ENCODE measurements at places on chromosomes 5 and 9. TPM values are rescaled to one million over a fixed set of nuclear protein-coding genes. Genes with fewer than 3 reads are reported as not detected.

Gene FST
- 3.0 TPM for total RNA-seq

Gene CTXN3
- total RNA-seq: not detected

- DNase-seq: no peak
Measured at GRCh38 chr5:2193142-2193541, 310.4 kb upstream of the IRX4 start.

DNA sequence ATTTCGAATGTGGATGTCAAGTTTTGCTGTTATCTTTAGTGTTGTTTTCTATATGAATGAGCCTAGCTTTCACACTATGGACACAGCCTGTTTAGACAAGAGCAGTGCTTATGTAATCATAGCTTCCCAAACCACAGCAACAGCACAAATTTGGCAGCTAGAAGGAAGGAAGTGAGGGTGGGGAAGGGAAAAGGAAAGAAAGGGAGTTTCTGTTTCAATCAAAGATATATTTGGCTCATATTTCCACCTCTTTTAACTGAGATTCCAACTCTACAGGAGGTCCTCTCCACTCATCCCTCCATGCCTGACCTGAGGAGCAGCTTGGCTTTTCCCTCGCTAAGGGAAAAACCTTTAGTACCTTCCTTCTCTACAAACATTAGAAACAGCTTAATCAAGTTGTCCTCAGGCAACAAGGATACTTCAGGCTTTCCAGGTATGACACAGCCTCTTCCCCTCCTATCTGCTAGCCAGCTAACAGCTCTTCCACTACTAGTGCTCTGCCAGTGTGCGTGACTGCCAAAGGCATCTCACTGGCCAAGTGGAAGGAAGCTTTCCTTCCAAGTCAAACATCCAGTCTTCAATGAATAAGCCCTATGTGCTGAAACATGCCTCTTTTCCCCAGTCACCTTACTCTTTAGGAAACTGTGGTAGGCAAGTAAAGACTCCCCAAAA lies 268.6 kb upstream of the PTGER4 start:
- DNase-seq: no peak

GRCh38 chr9:91147079-91147708 lies 214.5 kb downstream of the AUH start:
- DNase-seq: peak; percentile 45

DNA sequence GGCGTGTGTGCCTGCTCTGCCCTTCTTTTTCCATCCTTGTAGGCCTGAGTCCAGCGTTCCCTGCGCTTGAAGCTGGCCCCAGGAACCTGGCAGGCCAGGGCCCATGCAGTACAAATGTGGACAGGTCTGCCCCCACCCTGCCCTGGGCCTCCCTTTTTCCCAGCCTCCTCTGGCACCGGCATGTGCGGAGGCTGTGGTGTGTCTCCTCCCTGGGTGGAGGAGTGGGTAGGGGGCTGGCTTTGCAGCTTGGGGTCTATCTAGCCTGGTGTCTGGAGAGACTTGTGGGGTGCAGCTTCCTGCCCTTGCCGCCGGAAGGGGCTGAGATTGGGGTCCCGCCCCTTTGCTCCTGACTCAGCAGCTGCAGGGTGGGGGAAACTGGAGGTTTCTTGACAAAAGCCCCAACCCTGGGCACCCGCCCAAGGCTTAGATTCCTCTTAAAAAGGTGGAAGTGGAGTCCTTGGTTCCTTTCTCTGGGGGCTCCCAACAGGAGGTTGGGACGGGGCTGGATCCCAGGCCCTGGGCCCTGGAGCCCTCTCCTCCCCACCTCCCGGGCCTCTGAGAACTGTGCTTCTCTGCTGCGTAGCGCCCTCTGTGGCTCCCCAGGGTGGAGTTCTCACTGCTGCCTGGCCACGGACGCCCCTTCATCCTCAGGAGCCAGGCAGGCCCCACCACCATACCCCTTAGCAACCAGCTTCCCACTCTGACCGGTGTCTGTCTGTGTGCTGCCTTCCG lies 18.0 kb downstream of the RXRA start:
- DNase-seq: peak; percentile 35

Gene MOB3B
- total RNA-seq: 17.3 TPM

- no peak for DNase-seq
Measured at GRCh38 chr5:29382780-29383179, 1810.7 kb upstream of the CDH6 start.

DNA sequence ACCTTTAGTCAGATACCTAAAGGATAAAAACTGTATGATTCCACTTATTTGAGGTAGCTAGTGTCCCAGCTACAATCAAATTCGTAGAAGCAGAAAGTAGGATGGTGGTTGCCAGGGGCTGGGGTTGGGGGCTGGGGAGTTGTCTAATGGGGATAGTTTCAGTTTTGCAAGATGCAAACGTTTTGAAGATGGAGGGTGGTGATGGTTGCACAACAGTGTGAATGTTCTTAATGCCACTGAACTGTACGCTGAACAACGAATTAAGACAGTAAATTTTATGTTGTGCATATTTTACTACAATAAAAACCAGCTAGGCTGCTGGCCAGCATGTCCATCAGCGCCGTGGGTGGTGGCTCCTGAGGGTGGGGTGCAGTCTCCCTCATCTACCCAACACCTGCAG lies 137.8 kb downstream of the GADD45G start:
- no peak for DNase-seq

Gene MCC
- 15.5 TPM for total RNA-seq

DNA sequence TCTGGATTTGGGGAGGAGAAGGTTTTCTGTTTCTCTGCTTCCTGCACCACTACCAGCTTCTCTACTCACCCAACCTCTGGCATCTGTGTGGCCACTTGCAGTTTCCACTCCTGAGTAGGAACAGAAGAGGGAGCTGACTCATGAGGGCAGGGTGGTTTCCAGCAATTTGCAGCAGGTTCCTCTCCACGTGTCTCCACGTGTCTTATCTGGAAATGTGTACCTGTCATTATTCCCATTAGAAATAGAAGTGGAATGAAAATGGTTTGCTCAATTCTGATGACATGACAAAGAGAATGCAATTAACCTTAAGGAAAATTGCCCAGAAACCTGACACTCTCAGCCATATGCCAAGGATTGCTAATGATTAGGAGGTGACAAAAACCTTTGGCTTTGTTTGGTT lies 33.0 kb downstream of the EGFLAM start:
- no peak for DNase-seq

- peak; percentile 65 for DNase-seq
Measured at GRCh38 chr9:35736201-35736633, 3.8 kb downstream of the CREB3 start.

Gene FRMPD1
- total RNA-seq: 0.49 TPM

Gene TAF1L
- not detected for total RNA-seq

Gene SPATA31A1
- total RNA-seq: not detected

DNA sequence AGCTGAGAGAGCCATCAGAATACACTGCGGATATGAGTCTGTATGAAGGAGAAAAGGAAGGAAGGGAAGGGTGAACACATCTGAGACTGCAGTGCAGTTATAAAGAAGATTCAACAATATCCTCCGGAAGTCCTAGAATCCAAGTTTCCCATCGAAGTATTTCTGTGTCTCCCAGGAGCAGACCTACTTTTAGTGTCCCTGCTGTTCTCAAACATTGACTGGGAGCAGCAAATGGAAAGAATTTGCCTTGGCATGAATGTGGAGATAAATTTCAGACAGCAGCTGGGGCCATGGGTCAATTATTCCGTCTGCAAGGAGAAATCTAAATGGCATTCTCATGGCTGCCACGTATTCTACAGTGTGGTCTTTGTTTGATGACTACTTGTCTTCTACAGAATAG lies 478.1 kb upstream of the SMC2 start:
- DNase-seq: no peak
